ENCODE measurements at places on chromosomes 11 and 22.

DNA sequence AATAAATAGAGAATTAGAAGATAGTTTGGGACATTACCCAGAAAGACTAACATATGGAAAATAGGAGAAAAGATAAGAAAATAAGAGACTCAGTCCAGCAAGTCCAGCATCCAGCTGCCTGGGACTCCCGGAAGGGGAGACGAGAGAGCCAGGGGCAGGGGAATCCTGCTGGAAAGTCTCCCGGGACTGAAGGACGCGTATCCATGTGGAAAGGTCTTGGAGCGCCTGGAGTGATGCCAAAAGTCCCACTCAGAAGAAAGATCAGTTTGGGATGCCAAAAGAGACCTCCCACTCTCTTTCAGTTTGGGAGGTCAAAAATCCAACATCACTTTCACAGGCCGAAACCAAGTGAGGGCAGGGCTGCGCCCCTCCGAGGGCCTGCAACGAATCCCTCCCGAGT, 30.7 kb downstream of the LRFN4 start:
- DNase-seq = no peak

DNA sequence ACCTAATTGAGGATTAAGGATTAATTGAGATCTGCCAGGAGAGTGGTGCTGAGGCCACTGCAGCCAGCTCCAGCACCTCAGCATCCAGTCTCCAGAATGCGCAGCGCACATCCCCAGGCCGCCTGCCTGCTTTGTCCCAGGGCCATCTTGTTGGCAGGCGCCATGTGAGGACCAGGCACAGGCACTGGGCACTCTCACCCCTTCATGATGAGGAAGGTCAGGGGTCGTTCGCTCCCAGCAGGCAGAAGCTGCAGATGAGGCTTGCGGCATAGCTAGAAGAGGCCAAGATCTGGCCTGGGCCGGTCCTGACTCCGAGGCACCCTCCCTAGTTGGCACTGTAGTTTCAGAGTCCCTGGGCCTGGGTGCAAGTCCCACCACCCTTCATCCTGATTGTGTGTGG, 6.4 kb downstream of the CABP2 start:
- no peak for DNase-seq

DNA sequence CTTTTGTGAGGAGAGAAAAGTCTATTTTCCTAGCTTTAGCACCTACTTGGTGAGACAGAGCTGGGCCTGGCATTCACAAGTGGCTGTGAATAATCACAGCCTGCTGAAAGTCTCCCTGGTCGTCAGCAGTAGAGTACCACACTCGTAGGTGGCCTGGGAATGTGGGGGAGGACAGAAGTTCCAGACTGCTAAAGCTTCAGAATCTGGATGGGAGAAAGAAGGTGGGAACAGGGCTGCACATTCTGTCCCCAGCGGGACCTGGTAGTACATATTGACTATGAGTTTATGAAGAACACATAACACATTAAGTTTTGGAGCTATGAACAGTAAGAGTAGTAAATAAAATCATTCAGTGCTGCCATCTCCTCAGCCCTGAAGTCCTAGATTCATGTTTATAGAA, 19.0 kb upstream of the LIMK2 start:
- DNase-seq = no peak

DNA sequence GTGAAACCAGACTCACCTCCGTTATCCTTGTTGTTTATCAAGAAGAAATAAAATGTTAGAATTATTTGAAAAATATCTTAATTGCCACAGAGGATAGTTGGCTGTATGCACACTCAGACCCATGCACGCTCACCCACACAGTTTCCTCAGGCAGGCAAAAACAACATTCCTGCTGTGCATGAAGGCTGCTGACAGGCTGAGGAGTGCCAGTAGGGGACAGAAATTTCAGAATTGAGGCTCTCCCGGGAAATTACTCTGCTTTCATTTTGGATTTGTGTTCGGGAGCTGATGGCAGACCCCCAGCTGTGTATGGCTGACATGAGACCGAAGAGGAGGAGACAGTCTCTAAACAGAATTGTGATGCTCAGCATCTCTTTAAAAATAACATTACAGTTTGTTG, 87.5 kb downstream of the AMOTL1 start:
- no peak for DNase-seq

DNA sequence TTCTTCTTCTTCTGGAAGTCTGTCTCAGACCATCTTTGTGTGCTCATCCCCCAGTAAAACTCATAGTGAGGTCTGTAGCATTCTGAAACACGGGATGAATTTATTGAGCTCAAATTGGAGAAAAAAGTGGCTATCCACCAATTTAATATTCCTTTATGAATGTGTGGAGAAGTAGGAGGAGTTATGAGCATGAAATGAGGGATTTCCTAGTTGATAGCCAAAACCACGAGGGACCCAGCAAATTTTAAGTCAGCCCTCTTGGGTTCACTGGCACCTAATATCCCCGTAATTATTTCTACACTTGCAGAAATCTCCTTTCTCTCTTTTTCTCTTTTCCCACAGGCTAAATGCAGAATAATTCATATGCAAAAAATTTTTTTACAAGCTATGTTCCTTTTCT, at the start of gene OR52A1:
Gene OR52A1 (minus strand): TSS at position 101 of the 400 bp plus-strand sequence. CDS start 2,388 bp downstream, outside the sequence.
- no peak for DNase-seq

- DNase-seq = no peak
Measured at GRCh38 chr11:102239911-102240310, 77.4 kb upstream of the BIRC3 start.

- no peak for DNase-seq
Measured at GRCh38 chr11:56846631-56847576, 98.4 kb upstream of the OR9G4 start.

GRCh38 chr11:94926271-94926625, 47.1 kb downstream of the CWC15 start:
- no peak for DNase-seq

GRCh38 chr22:44870021-44870420, 117.6 kb downstream of the ARHGAP8 start:
- no peak for DNase-seq

DNA sequence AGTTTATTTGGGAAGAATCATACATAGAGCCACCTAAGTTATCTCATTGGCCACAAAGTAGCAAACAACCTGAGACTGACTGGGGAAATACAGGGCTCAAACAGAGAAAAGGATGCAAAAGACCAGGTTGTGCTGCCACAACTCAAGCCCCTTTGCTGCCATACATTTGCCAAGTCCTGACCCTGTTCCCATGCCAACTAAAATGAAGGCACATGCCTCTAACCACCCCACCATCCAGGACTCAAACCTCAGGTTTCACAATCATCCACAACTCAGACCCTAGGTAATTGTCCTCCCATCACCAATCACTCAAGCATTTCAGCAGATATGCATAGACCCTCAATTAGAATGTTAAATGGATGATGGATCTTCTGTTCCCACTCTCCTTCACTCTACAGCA, 1.4 kb upstream of the MS4A1 start:
- DNase-seq = no peak

- DNase-seq = no peak
Measured at GRCh38 chr11:120882175-120882574, 141.7 kb upstream of the TBCEL start.

DNA sequence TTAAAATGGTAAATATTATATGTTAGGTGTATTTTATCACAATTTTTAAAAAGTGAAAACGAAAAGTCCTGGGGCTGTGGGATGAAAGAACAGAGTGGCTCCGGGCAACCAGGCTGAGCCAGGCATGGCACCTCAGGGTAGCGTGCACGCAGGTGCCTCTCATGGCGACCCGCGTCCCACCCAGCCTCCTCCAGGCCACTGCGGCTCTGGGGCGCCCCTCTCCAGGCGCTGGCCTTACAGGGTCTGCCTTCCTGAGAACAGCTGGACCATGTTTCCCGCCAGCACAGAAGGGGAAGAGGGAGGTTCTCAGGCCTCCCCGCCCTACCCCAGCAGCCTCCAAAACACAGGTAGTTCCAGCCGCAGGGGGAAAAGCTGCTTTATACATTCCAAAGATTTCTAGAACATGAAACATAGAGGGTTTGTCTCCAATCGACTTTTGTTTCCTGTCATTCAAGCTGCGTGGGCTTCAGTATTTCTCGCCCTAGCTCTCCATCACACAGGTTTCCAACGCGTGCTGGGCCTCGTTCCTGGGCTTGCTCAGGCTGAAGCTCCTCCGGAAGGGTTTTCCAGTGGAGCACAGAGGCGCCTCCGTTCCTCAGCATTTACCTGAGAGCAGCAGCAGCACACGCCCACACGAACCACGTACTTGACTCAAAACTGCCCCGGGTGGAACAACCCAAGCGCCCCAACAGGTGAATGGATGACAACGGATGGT, 10.5 kb downstream of the EHD1 start:
- no peak for DNase-seq

- DNase-seq = no peak
Measured at GRCh38 chr22:28426346-28427132, 253.1 kb downstream of the TTC28 start.

GRCh38 chr11:127640561-127641451, 640.2 kb upstream of the KIRREL3 start:
- no peak for DNase-seq

DNA sequence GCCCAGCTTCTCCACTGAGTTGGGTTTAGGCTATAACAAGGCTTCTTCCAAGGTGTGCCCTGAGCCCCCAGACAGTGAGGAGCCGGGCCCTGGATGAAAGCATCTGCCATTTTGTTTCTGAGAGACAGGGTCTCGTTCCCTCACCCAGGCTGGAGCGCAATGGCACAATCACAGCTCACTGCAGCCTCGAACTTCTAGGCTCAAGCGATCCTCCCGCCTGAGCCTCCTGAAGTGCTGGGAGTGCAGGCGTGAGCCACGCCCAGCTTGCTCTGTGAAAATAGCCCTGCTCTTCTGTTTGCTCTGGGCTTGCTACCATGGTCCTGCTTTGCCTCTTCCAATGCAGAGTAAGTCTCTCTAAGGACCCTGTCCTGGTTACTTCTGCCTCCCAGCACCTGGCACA, 6.7 kb downstream of the DENND6B start:
- DNase-seq = no peak

DNA sequence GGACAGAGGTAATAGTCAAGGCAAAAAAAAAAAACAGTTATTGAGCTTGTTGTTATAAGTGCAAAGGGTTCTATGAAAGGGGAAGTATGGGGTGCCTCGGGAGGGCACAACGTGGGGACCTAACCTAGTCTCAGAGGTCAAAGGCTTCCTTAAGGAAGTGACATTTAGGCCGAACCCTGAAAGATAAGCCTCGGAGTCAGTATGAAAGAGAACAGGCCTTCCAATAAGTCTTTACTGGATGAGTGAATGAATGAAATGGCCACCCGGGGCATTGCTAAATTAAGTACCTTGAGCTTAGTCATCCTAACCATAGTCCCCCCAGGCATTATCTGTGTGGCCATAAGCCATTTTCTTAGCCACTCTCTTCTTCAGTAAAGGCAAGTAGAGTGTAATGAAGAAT, 19.7 kb downstream of the FLI1 start:
- no peak for DNase-seq

- DNase-seq = no peak
Measured at GRCh38 chr11:15127341-15127740, 12.6 kb downstream of the INSC start.

DNA sequence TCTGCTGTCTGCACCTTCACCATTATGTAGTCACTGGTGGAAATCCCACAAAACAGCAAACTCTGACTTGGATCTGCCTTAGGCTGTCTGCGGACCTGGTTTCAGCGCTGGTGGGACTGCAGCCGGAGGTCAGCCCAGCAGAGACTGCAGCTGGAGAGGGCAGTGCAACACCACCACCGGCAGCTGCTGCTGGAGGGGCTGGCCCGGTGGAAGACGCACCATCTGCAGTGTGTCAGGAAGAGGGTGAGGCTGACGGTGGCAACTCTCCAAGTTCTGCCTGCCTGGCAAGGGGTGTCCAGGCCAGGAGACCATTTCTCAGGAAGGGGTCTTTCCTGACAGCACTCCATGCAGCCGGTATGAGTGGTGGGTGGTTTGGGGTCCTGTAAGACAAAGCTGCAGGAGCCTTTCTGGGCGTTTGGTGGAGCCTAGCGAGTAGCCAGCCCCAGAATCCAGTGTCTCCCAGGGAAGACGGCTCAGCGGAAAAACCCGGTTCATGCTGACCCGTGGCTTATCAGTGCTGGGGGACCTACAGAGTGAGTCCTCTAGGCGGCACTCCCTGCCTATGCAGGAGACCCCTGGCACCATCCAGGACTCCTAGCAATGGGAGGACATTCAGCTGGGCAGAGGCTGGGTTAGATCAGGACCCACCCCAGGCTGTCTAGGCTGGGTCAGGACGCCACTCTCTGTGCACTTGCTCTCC, 50.8 kb downstream of the PISD start:
- peak; percentile 43 for DNase-seq

GRCh38 chr11:1399386-1400316, 9.9 kb downstream of the BRSK2 start:
- DNase-seq = peak; percentile 10

GRCh38 chr11:124867700-124868099, 2.5 kb downstream of the ROBO3 start:
- DNase-seq = no peak

GRCh38 chr11:73286240-73286810, 14.2 kb downstream of the P2RY6 start:
- DNase-seq = peak; percentile 10

- no peak for DNase-seq
Measured at GRCh38 chr11:83008581-83008923, 63.1 kb downstream of the RAB30 start.

GRCh38 chr22:48934446-48934845, 893.2 kb downstream of the BRD1 start:
- no peak for DNase-seq

DNA sequence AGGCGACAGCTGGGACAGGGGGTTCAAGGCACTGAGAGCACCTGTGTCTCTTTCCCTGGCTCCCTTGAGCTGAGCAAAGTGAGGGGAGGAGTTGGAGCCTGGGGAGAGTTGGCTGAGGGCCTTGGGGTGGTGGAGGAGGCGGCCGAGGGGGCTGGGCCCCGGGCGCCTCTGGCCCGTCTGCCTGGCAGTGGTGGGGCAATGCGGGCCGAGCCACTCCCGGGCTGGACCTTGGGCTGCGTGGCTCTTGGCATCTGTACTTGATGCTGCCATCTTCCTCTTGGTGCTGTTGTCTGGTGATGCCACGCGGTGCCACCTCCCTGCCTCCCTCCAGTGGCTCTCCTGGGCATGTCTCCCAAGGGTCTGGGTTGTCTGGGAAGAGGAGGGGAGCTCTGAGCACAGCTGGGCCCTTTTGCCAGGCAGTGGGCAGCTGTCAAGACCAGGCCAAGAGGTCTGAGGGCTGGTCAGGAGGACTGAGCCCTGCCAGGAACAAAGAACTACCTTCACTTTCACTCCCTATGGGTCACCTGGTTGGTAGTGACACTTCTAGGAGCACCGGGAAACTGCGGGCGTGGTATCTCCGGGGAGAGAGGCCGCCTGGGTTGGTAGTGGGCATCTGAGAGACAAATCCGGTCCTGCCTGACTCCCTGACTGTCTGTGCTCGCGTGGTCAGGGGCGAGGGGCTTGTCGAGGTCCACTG, 1.3 kb downstream of the GRIK4 start:
- no peak for DNase-seq

GRCh38 chr22:47696776-47697175, 934.3 kb downstream of the TBC1D22A start:
- DNase-seq = no peak

All from left cardiac atrium (tissue), 4 donors.